Retina (tissue), 1 donor: ENCODE measurements at places on chromosomes 4 and X.

DNA sequence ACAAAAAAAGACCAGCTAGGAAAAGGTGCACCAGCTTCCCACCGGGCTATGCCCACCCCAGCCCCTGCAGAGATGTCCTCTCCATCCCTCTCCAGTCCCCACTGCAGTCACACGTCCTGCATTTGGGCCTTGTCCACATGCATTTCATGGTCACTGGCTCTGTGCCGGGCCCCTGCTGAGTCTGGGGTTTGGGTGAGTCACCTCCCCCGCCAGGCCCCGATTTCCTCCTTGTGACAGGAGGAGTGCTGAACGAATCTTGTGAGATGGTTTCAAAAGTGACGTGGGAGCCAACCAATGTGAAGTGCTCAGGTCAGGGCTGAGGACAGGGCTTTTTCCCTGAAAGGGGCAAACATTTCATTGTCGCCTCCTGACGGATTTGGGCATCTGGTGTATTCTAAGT is 7.1 kb downstream of the CPZ start:
- DNase-seq = no peak

DNA sequence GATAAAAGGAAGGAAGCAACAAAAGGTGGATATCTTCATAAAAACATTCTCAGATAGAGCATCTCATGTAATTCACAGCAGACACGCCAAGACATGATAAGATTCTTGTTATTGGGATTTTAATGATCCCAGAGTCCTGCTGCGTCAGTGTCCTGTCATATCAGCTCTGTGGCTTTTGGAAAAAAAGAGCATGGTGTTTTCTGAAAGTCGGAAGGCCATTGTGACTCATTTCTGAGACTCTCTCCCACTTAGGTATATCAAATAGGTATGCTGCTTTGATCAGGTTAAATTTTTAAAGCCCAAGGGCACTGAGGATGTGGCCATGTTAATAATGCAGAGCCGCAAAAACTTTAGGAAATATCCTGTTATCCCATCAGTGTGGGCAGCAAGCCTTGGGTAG is 481.0 kb downstream of the KCNIP4 start:
- DNase-seq = no peak

- no peak for DNase-seq
These were observed 21.6 kb downstream of the PRIMPOL start for GRCh38 chr4:184671101-184671500.

GRCh38 chr4:164177153-164177552 is 576.8 kb upstream of the SMIM31 start:
- peak; percentile 21 for DNase-seq

GRCh38 chrX:23782863-23783588 is at the start of gene SAT1:
Gene SAT1, plus strand, starts transcription at chrX:23783173. Its CDS starts 179 bp downstream, at chrX:23783352.
- peak; percentile 91 for DNase-seq

DNA sequence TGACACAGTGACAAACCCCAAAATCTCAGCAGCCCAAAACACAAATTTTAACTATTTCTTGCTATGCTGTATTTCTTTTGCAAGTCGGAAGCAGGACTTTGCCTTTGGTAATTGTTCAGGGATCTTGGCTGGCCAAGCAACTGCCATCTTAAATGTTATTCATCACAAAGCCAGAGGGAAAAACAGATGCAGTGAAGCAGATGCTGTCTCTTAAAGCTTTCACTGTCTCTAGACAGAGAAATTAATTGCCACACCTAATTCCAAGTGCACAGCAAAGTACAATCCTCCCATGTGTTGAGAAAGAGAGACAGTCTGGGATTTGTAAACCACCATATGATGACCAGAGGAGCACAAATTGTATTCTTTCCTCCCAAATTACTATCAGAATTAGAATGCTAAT is 30.0 kb upstream of the GALNT7 start:
- peak; percentile 55 for DNase-seq

DNA sequence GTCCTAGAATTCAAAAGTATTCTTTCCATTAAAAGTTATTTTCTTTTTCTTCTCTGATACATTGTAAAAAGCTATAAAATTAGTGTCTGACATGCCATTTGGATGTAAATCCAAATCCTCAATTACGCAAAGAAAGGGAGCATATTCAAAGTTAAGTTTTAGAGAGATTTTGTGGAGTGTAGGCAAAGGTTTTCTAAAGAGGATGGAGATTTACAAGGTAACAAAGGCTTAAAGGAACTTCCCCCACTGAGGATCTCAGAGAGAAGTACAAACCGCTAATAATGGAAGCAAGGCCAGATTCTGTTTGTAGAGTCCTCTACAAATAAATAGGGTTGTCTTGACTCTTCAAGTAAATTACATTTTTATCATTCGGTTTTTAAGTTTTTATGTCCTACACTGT is 91.0 kb upstream of the MAPK10 start:
- no peak for DNase-seq
